ENCODE measurements at places on chromosomes 7 and 10. TPM values are rescaled to one million over a fixed set of nuclear protein-coding genes. Genes with fewer than 3 reads are reported as not detected.

GRCh38 chr10:17443707-17444387 is 10.5 kb downstream of the ST8SIA6 start:
- no peak for DNase-seq

- no peak for DNase-seq
These were observed 656 bp upstream of the CNNM2 start for GRCh38 chr10:102917314-102917961.

Gene HPSE2
- total RNA-seq = 1.8 TPM

- DNase-seq = no peak
These were observed 56.4 kb upstream of the C1GALT1 start for GRCh38 chr7:7125963-7126362.

DNA sequence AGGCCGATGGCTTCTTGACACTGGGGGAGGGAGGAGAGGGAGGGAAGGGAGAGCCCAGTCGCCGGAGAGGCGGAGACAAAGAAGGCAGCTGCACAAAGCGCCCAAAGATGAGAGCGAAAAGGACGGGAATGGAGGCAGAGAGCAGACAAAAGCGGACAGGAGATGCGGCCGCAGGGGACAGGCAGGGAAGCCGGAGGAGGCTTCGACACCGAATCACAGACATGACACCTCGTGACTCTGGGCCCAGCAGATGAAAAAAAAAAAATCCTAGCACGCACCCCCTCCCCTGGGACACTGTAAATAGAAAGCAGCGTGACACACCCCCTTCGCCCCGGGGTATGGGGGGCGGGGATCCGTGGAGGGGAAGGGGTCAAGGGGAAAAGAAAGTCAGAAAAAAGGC is 976 bp downstream of the NAT16 start:
- DNase-seq = no peak

Gene CALML3
- not detected for total RNA-seq

DNA sequence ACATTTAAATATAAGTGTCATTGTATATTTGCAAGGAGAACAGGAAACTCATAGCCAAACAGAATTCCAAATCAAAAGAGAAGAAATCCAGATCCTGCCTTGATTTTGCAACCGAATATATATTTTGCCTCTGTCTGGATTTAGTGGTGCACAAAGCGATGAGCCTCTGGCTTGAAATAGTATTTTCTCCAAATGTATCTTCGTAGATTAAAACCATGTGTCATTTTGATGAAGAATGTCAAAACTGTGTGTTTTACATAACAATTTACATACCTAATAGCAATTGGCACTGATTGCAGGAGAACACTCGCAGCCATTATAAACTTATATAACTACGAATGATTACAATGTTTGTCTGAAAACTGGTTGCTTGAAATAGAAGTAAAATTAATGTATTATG is 156.4 kb downstream of the ARID5B start:
- no peak for DNase-seq

DNA sequence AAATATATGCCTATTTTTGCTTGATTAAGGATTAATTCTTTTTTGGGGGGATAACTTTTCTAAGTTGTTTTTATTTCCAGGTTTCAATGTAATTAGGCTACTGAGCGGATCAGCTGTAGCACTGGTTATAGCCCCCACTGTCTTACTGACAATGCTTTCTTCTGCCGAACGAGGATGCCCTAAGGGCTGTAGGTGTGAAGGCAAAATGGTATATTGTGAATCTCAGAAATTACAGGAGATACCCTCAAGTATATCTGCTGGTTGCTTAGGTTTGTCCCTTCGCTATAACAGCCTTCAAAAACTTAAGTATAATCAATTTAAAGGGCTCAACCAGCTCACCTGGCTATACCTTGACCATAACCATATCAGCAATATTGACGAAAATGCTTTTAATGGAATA is 1.0 kb downstream of the LRRTM3 start:
- no peak for DNase-seq

- no peak for DNase-seq
These were observed 476.5 kb upstream of the IGFBP3 start for GRCh38 chr7:46397591-46397990.

Gene NAT16
- total RNA-seq = not detected

Measured in thoracic aorta (tissue), 2 donors.